GM12864 (cell line): ENCODE measurements at places on chromosomes 7 and 10.

DNA sequence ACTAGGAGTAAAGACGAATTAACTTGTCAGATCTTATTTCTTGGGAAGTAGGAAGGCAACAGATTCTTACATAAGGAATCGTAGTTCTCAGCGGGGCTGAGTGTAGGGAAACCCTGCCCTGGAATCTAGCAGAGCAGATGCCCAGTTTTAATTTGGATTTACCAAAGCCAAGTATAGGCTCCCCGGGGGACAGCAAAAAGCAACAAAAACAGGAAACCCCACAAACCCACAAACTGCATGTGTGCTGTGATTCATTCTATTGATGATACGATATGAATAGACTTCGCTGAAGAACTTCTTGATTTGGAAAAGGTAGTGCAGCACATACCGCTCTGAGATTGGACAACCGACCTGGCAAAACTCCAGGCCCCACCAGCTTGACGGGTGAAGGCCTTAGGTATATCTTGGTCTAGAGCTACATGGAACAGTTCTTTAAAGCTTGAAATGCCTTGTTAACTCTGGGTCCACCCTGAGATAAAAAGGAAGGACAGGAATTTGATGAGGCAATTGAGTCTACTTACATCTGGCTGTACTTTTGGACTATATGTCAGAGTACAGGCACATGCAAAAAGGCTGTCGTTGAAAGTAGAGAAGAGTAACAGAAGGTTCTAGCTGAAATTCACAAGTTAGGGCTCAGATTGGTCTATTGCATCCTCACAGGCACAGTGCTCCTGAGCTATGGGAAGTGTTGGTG is 49.1 kb downstream of the STRA8 start:
- no peak for DNase-seq

- DNase-seq = peak; percentile 43
Observed at GRCh38 chr7:148584154-148584827, 6.3 kb upstream of the C7orf33 start.

DNA sequence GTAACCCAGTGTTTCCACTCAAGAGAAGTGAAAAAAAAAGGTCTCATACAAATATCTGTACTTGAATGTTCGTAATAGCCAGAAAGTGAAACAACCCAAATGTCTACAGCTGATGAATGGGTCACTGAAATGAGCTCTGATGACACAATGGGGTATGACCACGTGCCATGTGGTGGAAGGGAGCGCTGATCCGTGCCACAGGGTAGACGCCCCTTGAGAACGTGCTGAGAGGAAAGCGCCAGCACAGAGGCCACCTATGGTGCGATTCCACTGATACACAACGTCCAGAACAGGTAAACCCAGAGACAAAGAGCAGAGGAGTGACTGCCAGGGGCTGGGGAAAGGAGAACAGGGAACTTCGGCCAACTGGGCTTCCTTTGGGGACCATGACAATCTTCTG is 50.3 kb downstream of the MAD1L1 start:
- DNase-seq = no peak

- no peak for DNase-seq
Observed at GRCh38 chr7:80257756-80258155, 123.1 kb downstream of the GNAI1 start.

- DNase-seq = no peak
Observed at GRCh38 chr7:40836218-40836617, 701.4 kb downstream of the SUGCT start.

DNA sequence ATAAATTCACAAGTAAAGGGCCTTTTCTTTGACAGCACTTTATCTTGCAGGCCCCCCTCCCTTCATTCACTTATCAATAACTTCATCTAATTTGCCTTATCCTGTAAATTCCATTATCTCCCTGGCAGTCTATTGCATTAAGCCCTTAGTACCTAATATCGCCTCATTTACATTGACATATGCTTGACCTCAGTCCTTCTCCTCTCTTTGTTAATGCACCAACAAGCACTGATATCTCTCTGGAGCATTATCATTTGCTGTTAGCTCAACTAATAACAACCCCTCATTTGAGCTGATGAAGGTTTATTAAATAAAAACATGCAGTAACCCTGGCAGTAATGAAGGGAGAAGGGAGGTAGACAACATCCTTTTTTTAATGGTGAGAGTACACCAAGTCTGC is 46.8 kb downstream of the EXOC4 start:
- no peak for DNase-seq

- DNase-seq = peak; percentile 7
Observed at GRCh38 chr7:84389242-84389641, 194.7 kb upstream of the SEMA3A start.

- DNase-seq = no peak
Observed at GRCh38 chr10:114442091-114442630, 37.9 kb upstream of the AFAP1L2 start.

DNA sequence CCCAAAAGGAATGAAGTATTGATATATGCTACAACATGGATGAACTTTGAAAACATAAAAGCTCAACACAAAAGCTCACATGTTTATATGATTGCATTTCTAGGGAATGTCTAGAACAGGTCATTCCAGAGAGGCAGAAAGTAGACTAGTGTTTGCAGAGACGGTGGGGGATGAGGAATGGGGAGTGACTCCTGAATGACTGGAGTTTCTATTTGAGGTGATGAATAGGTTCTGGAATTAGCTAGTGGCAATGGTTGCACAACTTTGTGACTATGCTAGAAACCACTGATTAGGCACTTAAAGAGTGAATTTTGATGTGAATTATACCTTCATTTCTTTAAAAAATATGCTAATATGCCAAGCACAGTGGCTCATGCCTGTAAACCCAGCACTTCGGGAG is 6.9 kb downstream of the KPNA7 start:
- DNase-seq = no peak

DNA sequence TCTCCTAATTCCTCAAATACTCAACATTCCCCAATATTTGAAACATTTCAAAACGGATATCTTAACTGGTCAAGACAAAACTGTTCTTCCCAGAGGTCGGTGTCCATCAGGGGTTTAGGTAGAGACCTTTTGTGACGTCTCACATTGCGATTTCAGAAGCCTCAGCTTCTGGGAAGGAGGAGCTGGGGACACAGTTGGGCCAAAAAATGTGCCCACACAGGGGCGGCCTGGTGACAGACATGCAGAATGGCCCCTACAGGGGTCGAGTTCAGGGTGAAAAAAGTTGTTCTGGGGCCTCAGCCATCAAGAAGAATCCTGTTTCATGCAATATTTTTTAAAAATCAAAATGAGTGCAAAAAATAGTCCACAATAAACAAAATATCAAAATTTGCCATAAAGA is 108.7 kb upstream of the PFKP start:
- DNase-seq = no peak

GRCh38 chr10:21526188-21526859 is 842 bp upstream of the SKIDA1 start:
- no peak for DNase-seq

- DNase-seq = no peak
Observed at GRCh38 chr10:107072028-107072427, 92.5 kb downstream of the SORCS1 start.

DNA sequence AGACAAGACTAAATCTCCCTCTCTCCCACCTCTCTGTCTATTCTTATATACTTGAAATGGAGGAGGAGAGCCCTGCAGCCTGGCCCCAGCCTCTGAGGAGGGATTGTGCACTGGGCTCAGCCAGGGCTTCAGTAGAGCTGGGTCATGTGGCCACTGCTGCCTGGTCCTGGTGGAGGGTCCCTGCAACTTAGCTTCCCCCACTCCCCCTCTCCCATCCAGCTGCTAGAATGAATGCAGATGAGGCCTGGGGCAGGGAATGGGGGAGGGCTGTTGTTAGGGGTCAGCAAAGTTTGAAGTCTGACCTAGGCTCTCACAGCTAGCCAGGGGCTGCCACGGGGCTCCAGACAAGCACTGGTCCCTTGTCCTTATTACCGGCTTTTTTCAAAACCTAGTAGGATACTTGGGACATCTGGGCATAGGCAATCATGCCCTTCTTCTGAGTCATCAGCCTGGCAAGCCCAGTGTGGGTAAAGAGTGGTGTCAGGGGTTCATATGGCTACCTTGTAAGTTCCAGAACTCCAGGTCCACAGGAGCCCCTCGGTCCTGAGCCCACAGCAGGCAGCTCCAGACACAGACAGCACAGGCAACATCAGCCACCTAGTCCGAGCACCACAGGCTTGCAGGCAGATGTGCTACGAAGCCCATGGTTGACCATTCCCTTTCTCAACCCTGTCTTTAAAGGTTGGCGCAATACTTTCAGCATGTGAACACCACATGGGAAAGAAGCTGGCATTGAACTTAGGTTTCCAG is 12.8 kb upstream of the CXCL12 start:
- DNase-seq = no peak

DNA sequence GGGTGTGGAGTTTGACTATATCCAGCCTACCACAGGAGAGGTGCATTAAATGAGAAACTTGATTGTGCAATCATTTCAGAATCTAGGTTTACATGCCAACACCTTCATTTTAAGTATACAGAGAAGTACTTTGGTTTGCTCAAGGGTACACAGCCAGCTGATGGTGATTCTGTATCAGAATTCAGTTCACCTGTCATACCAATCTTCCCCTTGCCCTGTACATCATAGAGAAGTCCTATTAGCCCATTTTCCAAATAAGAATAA is 35.0 kb upstream of the PPP1R17 start:
- DNase-seq = no peak

- DNase-seq = no peak
Observed at GRCh38 chr10:124624895-124625294, 119.3 kb downstream of the FAM53B start.

DNA sequence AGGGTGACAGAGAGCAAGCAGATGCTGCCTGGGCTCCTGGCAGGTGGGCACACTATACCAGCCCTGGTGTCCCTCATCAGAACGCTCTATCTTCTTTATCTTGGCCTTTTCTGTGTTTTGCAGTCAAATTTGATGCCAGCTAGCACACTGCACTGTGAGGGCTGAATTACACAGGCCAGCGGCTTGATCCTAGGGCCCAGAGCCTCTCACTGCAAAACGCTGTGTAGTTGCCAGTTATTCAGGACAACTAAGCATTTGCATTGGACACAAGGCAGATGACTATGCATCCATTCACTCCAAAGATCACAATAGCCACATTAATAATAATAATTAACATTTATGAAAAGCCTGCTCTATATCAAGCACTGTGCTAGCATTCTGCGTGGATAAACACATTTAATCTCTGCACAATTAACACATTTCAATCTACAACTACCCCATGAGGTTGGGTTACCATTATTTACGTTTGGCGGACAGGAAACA is 100.3 kb downstream of the PAXIP1 start:
- DNase-seq = no peak

- DNase-seq = no peak
Observed at GRCh38 chr7:50808282-50808888, 25.7 kb upstream of the GRB10 start.

GRCh38 chr7:78172933-78173591 is 374.5 kb downstream of the PHTF2 start:
- DNase-seq = no peak

GRCh38 chr10:79487296-79488194 is 24.8 kb upstream of the EIF5AL1 start:
- DNase-seq = peak; percentile 22

- DNase-seq = no peak
Observed at GRCh38 chr7:21373031-21373430, 54.9 kb upstream of the SP4 start.

- DNase-seq = no peak
Observed at GRCh38 chr10:4332764-4333458, 493.1 kb upstream of the AKR1E2 start.

DNA sequence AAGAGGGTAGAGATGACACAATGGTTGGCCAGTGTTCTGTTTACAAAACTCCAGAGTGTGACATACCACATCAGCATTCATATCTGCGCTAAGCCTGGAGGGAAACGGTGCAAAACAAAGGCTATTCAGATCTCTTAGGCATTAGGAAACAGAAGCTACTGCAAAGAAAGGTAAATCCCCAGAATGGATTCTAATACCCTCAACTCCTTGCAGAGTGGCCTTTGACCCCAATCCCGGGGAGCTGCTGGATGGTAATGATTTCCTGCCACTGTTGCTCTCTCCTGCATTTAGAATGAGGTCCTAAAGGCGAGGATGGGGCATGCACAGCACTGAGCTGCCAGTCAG is 65.2 kb downstream of the AOAH start:
- no peak for DNase-seq
